ENCODE measurements at places on chromosomes 12 and 14.

GRCh38 chr12:56998981-56999380, 7.4 kb downstream of the ZBTB39 start:
- no peak for DNase-seq

- DNase-seq = peak; percentile 4
These were observed 886.7 kb downstream of the NRXN3 start for GRCh38 chr14:79056879-79057278.

DNA sequence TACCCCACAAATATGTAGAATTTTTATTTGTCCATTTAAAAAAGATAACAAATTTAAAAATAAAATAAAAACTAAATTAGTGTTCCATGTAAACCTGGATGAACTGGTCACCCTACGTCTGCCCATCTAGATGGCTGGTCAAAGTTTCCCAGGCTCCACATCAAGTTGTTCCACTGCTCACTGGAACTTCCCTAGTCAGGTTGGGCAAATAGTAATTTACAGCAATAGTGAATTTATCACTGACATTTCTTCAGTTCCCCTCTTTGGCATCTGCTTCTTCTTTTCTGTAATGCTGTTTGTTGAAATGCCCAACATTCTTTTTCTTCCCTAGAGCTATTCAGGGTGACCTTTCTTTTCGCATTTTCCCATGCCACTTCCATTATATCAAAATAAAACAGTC, 272.7 kb upstream of the BTG1 start:
- no peak for DNase-seq

DNA sequence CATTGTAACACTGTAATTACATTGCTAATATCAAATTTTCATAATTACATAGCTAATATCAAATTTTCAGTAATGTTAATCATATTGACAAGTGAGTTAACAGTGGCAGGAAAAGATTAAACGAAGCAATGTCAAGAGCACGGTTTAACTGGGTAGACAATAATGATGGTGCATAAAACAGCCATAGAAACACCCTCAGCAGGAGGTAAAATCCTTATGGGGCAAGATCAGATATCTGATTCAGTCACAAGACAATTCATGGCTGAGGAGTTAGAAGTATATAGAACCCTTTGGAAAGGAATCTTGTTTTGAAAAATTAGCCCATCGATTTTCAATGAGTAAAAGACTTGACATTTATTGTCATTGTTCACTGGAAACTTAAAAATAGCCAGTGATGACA, 190.6 kb downstream of the SLC2A13 start:
- DNase-seq = no peak

- DNase-seq = no peak
These were observed 92.9 kb downstream of the BBS10 start for GRCh38 chr12:76255281-76255680.

DNA sequence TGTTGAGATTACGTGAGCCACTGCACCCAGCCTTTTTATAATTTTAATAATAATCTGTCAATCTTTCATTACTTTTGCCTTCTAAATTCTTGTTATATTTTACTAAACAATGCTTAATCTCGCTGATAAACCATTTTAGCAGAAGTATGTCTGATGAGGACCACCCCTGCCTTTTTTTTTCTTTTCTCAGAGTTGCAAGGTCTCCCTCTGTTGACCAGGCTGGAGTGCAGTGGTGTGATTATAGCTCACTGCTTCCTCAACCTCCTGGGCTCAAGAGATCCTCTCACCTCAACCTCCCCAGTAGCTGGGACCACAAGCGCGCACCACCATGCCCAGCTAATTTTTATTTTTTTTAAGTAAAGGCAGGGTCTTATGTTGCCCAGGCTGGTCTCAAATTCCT, 118.6 kb upstream of the DNM1L start:
- no peak for DNase-seq

GRCh38 chr12:39277416-39277815, 165.5 kb downstream of the KIF21A start:
- DNase-seq = no peak

- no peak for DNase-seq
These were observed 6.2 kb upstream of the KIF26A start for GRCh38 chr14:104131968-104132732.

- DNase-seq = no peak
These were observed 5.5 kb upstream of the SCARB1 start for GRCh38 chr12:124869059-124869665.

DNA sequence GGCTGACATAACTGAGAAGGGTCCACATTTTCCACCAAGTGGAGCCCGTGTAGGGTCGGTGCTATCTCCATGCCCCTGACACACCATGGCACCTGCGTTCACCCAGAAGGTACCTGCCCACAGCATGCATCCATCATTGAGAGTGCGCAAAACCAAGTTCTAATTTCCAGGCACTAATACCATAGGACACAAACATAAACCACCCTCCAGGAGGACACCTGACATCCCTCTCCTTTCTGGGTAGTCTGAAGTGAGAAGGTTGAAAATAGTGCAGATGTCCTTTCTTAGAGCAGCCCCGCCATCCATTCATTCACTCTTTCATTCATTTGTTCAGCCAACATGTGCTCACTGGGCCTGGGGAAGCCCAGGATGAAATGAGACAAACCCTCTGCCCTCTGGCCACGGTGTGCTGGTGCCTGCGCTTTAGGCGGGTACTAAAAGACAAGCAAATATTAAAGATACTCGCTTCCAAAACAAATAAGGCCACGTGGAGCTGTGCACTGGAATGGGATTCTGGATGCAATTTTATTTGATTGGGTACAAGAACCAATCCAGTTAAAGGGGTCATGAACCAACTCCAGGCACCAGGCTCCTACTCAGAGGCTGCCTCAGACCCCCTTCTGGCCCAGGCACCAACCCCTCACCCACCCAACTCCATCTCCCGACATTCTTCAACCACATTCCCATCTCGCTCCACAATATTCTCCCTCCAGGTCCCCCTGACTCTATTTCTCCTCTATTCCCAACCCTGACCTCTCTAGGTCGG, 1.2 kb downstream of the TTC7B start:
- no peak for DNase-seq

GRCh38 chr12:106229036-106229591, 18.7 kb downstream of the CKAP4 start:
- DNase-seq = no peak

GRCh38 chr12:119809023-119809422, 68.1 kb downstream of the CIT start:
- no peak for DNase-seq

DNA sequence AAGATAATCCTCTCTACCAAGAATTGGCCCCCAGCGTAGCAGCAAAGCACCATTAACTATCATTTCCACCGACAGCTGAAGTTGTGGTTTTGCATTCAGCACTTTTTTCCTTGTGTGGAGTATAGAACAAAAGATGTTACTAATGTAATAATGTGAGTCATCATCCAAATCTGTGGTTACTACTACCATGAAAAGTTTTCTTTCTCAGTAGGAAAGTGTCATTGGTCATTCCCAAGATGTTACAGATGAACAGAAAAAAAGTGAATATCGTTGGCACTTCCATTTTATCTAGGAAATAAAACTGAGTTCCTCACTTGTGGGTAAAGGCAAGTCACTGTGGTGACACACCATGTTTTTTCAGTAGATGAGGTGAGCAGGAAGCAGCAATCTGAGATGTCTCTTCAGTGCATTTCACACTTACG, 30.3 kb upstream of the IFNG start:
- DNase-seq = peak; percentile 9

- DNase-seq = no peak
These were observed 15.3 kb upstream of the ITPR2 start for GRCh38 chr12:26848156-26848825.

GRCh38 chr12:18165422-18165871, 75.5 kb upstream of the RERGL start:
- no peak for DNase-seq

GRCh38 chr14:22551605-22551997, 37.4 kb downstream of the DAD1 start:
- no peak for DNase-seq

DNA sequence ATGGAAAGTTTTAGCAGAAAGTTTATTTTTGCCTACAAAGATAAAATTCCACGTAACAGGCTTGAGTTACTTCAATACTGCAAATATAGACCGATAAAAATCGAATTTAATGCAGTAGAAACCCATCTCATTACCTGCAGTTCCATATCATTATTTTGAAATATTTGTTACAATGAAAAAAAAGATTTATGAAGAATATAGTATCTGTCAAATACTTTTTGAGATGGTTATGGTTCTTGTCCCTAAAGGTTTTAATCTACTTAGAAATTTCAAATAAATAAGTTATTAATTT, 273.5 kb downstream of the ADAMTS20 start:
- no peak for DNase-seq

DNA sequence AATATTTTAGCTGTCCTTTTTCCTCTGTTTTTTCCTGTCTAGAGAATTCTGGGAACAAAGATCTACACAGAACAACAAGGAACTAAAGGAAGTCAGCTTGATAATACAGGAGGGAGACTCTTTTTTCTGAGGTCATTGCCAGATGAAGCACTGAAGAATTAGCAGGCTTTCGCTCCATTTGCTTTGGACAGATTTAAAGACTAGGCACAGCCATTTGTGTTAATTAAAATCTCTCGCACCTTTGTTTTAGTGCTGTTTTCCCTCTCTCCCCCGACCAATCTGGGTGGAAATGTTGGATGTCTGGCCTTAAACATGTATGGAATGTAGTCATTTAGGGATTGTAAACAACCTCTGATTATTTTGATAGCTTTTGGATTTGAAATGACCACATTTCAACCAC, 9.6 kb upstream of the GPHN start:
- DNase-seq = no peak

DNA sequence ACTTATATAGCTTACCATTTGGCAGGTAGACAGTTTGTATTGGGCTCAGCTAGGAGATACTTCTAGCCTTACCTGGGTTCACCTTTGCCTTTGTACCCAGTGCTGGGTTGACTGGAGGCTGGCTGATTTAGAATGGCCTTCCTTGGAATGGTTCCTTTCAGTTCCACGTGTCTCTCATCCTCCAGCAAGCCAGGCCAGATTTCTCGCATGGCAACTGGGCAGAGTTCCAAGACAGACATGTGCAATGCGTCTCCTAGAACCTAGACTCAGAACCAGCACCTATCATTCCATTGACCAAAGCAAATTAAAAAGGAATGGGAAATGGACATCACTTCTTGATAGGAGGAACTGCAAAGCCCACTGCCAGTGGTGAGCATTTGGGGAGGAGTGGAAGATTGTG, 79.1 kb upstream of the BDKRB2 start:
- no peak for DNase-seq

GRCh38 chr14:89247457-89248122, 169.4 kb downstream of the FOXN3 start:
- no peak for DNase-seq

- no peak for DNase-seq
These were observed 40.5 kb downstream of the PSMA6 start for GRCh38 chr14:35332517-35333263.

GRCh38 chr12:87332987-87333726, 696.0 kb downstream of the C12orf50 start:
- DNase-seq = no peak

GRCh38 chr14:24875991-24876878, 173.7 kb downstream of the STXBP6 start:
- DNase-seq = no peak
